ENCODE measurements at places on chromosomes 3 and 15.

DNA sequence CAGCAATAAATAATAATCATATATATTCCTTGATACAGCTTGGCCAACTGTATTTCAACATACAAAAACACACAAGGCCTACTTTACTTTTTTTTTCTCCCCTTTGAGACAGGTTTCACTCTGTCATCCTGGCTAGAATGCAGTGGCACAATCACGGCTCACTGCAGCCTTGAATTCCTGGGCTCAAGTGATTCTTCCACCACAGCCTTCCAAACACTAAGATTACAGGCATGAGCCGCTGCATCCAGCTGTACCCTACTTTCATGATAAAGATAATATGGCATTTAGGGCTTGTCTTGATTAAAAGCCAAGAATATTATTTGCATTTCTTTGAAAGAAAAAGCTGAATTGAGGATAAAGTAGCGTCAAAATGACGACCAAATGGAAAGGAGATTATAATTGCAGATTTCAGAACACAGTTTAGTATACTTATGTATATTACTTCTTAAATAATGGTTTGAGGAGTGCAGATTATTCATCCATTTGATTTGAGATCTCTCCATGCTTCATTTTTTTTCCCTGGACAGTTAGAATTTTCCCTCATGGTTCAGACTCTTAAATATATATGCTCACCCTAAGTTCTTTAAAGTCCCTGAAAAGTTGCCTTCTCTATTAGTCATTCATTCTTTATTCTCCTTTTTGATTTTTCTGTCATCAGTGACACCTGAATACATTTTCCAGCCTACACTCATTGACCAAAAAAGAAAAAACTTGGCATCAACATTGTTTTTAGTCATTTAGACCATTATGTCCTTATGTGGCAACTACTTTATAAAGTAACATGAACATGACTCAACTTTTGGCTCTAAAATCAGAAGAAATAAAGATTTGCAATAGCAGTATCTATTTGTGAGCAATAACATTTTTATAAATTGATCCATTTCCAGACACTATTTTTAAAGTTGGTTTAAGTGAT lies 48.5 kb upstream of the MLF1 start:
- no peak for DNase-seq

DNA sequence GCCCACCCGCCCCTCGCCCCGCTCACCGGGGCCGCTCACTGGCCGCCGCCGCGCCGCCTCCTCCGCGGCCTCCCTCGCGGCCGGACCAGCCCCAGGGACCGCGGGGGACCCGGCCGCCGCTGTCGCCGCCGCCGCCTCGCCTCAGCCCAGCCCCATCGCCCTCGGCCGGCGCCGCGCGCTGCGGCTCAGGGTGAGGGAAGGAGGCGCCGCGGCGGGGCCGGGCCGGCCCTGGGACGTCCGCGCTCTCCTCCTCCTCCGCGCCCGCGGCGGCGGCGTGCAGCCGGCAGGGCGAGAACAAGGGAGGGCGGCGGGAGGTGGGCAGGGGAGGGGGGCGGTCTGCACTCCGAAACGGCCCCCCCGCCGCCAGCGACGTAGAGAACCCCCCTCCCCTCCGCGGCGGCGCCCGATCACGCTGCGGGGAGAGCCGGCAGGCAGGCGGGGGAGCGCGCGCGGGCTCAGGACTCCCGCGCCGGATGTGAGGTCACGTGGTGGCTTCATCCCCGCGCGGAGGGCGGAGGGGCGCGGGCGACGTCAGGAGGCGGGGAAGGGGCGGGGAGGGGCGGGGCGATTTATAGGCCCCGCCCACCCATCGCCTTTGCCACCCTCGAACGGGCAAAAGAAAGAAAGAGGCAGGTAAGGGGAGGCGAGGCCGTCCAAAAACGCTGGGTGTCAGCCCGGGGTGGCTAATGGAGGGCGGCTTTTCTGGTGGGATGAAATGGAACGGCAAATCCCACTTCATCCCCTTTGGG lies at the start of gene ATP13A3:
Gene ATP13A3 (minus strand): TSS at position 463 of the 749 bp plus-strand sequence. CDS start 24,812 bp downstream, outside the sequence.
- DNase-seq: peak; percentile 91

- DNase-seq: no peak
Measured at GRCh38 chr15:93178371-93178770, 89.4 kb upstream of the RGMA start.

DNA sequence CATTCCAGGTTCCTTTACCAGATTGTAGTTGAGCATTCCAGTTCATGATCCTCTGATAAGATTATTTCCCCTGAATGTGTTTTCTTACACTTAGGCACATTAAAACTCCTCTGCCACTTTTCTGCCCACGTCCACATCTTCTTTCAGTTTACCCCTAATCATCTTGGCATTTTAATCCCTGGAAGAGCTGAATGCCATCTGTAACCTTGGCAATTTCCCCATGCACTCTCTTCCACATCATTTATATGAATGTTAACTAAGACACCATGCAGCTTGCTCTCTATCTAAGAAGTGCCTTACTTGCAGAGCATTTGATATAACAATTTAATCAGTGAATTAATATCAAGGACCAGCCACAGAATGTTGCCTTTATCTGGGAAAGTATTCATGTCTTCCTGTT lies 25.8 kb downstream of the TIMP4 start:
- no peak for DNase-seq

DNA sequence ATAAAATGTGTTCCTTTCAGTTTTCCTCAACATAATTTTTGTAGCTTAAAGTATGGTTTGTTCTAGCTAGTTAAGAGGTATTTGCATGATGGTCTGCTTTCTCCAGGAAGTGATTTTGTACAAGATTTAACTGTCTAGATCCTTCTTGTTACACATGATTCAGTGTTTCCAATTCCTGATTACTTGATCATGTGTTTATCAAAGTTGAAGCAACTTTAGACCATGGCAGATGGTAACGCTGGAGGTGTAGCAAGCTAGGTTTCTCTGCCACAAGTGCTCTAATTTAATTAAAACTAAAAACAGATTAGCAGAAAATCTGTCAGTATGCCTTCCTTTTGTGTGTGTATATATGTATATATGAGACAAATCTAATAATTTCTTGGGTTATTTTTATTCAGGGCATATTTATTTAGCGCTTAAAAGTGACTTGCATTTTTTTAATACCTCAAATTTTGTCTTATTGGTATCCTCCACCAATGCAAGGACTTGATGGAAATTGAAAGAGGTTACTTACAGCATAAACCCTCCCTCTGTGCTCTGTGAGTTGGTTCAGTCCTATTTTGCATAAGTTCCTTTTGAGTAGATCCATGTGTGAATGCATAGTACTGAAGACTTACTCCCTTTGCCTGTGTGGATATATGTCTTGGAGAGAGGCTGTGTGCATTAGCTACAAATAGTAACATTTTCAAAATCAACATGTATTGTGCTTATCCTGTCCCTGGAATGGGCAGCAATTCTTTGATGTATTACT lies 157.3 kb upstream of the CGNL1 start:
- DNase-seq: peak; percentile 82

- peak; percentile 64 for DNase-seq
Measured at GRCh38 chr3:115217678-115218451, 70.8 kb upstream of the ZBTB20 start.

DNA sequence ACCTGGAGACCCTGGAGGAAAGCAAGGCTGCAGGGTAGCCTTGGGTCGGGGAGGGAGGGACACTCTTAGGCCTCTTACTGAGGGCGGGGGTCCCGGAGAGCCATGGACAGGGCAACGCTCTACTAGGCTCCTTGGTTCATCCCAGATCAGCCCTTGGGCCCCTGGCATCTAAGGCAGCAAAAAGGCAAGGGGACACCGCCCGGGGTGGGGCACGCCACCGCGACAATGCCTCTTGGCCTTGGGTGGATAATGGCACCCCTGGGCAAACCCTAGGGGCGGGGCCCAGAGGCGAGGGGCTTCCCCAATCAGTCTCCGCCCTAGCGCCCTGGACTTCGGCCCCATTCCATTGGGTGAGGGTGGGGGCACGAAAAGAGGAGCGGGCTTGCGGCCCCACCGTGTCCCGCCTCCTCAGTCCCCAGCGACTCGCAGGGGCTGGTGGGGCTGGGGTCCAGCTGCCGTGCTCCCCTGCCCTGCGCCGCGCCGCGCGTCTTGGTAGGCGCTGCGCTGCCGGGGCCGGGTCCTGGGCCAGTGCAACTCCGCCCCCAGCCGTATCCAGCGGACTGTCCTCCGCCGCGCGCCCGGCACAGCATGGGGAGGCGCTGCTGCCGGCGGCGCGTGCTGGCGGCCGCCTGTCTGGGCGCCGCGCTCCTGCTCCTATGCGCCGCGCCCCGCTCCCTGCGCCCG lies at the start of gene CHST13:
Gene CHST13 (plus strand): TSS at position 411 of the 684 bp plus-strand sequence. CDS start 178 bp downstream, at position 589.
- peak; percentile 47 for DNase-seq

Data from NCI-H2171 (cell line).